Kidney tubule cell (primary cell): ENCODE measurements at places on chromosomes 1 and 21.

GRCh38 chr1:67825591-67825990 is 7.7 kb downstream of the GNG12 start:
- DNase-seq, result no peak

DNA sequence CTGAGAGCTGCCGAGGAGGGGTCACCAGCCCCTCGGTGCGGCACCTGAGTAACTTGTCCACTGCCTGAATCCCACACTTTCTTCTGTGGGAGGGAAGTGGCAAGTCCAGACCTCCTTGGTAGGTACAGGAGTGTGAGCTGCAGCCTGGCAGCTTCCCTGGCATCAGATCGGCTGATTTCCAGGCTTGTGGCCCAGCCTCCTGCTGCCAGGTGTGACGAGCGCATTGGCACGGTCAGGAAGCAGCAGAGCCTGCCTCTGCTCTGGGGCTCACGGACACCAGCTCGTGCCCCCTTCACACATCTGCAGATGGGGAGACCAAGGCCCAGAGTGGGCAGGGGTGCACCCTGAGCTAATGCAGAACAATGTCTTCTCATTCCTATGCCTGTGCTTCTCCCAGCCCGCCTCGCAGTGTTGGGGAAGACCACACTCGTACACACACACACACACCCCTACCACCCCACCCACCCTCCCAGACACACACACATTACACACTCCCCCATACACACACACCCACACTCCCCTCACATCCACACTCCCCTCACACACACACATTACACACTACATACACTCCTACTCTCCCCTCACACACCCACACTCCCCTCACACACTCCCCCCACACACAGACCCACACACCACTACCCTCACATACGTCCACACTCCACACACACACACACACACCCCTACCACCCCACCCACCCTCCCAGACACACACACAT is 33.1 kb upstream of the SELENON start:
- no peak for DNase-seq

DNA sequence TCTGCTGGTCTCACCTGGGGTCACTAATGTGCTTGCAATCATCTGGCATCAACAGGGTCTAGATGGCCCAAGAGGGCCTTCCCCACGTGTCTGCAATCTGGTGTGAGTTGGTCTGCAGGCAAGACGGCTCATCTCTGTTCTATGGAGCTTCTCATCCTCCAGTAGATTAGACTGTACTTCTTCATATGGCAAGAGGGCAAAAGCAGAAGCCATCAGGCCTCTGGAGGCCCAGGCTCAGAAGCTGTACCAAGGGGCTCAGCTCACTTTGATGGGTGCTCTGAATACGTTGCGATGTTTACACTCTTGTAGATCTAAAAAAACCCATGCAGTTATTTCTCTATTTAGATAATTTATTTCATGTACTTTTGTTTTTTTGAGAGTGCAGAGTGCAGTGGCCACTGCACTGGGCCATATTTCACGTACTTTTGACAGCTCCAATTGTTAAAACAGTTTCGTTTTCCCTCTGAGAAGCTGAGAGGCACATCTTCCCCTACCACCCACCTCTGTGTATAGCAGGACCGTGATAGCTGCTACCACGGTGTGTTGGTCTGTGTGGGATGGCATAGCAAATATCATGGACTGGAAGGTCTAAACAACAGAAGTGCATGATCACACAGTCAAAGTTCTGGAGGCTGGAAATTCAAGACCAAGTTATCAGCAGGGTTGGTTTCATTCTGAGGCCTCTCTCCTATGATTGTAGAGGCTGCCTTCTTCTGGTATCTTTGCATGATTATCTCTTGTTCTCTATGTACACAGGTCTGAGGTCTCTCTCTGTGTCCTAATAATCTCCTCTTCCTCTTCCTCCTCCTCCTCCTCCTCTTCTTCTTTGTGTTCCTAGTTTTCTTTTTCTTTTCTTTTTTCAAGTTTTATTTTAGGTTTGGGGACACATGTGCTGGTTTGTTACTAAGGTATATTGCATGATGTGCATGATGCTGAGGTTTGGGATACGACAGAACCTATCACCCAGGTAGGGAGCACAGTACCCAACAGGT is 17.0 kb downstream of the CITED4 start:
- DNase-seq, result no peak

GRCh38 chr1:40640314-40641076 is 25.0 kb downstream of the RIMS3 start:
- DNase-seq, result no peak

DNA sequence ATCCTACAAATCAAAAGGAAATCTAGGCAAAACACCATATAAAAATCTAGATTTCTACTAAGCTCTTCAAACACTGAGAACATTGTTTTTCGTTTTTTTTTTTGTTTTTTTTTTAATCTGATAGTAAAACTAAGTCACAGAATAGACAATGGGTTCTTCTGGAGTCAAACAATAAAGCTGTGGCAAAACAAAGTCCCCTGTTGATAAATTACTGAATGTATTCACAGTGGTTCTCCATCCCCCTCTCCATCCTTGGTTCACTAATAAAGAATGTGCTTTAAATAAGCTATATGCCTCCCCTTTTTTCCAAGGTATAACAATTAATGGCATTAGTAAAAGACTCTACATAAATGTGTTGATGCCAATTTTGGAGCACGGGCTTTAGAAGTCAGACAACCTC is 16.7 kb upstream of the ATP1B1 start:
- no peak for DNase-seq

GRCh38 chr1:154726896-154727753 is 119.1 kb upstream of the ADAR start:
- no peak for DNase-seq

DNA sequence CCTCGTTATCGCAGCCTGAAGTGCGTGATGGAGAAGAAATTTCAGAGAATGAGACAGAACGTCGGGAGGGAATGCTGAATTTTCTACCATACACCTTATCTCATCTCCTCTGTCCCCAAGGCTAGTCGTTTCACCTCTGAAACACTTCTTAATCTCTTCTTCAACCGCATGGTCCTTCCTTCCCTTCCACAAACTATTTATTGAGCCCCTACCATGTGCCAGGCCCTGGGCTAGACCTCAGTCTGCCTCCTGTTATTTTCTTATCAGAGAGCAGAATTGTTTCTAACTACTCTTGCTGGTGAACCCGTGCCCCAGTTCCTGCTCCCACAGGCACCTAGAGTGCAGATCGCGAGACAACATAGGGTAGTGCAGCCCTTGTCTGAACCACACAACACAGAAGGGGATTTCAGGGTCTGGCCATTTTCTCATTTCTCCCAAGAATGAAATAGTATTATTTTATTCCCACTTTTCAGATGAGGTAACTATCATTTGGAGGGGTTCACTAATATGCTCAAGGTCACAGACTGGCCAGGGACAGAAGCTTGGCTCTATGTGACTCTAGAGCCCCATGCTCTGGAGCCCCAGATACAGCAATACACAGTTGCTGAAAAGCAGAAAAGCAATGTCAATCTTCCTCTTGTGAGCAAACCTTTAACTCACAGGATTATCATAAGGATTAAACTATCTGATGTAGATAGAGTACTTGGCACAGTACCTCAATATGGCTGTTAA is 598 bp upstream of the ADIPOR1 start:
- no peak for DNase-seq

DNA sequence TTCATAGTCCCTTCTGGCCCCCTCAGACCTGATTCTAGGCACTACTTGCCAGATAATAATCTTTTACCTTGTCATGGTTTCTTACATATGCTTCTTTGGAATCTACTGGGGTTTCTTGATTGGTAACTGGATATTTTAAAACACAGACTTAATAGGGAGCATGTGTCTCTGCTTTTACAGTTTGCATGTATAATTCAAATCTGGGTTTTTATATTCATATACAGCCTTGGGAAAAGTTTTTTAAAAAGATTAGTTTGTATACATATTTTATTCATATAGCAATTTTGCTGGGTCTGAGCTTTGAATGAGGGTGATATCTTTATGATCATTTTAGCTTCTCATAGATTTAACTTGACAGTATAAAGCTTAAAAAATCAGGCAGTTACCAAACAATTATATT is 21.1 kb upstream of the CD1D start:
- DNase-seq, result no peak

- DNase-seq, result no peak
Observed at GRCh38 chr1:97202481-97203380, 481.1 kb downstream of the PTBP2 start.
